Activated CD4-positive, alpha-beta memory T cell treated with anti-CD3 and anti-CD28 coated beads, Interleukin-2, amount 10 ng/mL, durations not matched to agents 7 days and 5 days (primary cell): ENCODE measurements at places on chromosomes 11 and 22. TPM values are rescaled to one million over a fixed set of nuclear protein-coding genes. Genes with fewer than 3 reads are reported as not detected.

DNA sequence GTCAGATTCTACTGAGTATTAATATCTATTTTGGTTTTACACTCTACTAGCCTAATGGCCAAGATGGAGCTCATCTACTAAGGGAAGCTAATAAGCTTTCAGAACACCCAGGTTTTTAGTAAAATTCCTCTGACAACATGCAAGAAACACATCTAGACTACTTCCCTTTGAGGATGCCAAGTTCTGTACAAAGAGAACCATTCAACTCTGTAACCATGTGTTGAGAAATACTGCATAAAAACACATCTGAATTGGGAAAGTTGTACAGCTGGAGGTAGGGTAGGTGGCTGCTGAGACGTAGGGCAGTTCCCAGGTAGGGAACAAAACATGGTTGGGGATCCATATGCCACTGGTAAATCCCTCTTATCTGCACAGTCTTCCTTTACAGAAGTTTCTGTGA, 66.2 kb downstream of the SC5D start:
- no peak overlapping the region for H3K4me3 ChIP-seq
- DNase-seq = no peak
- no peaks in the 10 kb centered on the region for H3K4me1 ChIP-seq

DNA sequence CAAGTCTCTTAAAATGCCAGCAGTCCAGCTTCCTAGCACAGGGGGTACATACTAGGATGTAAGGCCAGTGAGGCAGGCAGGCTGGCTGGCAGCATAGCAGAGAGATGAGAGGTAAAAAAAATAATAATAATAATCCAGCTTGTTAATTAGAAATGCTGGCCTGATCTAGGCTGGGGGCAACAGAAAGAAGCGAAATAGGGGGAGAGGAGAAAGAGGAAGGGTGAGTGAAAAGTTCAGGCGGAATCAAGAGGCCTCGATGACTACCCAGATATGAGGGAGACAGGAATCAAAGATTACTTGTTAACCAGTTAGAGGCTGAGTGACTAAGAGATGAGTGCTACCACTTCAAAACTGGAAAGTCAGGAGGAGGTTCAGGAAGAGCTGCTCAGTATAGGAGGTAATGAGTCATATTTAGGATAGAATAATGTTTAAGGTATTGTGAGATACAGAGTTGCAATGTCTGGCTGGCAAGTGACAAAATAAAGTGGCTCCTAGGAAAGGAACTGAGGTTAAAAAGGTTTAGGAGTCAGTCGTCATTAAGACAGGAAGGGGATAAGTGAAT, 2.8 kb downstream of the ALKBH8 start:
- DNase-seq = no peak
- H3K4me3 ChIP-seq = no peak overlapping the region
- H3K4me1 ChIP-seq = peaks cover 52% of the 10 kb centered on the region
- H3K36me3 ChIP-seq = peaks cover 4% of the 10 kb centered on the region
- H3K27ac ChIP-seq = no peak overlapping the region

GRCh38 chr22:19270873-19271272, 20.6 kb downstream of the CLTCL1 start:
- no peak for DNase-seq
- H3K4me1 ChIP-seq = no peaks in the 10 kb centered on the region
- no peak overlapping the region for H3K27ac ChIP-seq

GRCh38 chr11:37450613-37451012, 852.6 kb upstream of the RAG2 start:
- H3K27me3 ChIP-seq = no peaks in the 10 kb centered on the region
- DNase-seq = no peak
- H3K4me3 ChIP-seq = no peak overlapping the region
- no peaks in the 10 kb centered on the region for H3K36me3 ChIP-seq
- H3K4me1 ChIP-seq = no peaks in the 10 kb centered on the region

DNA sequence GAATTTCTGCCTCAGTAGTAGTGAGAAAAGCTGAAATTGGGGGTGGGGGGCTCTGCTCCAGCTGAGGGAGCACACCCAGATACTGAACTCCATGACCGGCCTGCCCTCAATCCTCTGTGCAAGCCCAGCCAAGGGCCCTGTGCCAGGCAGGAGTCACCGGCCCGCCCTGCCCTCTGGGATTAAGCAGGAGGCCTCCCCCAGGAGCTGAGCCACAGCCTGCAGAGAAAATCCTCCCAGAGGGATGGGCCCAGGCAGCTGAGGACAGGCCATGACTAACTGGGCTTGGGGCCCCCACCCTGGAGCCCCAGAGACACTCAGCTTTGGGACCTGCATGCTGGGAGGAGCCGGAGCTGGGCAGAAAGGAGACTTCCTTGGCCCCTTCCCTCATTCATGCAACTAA, 48.8 kb downstream of the MN1 start:
- peaks cover 8% of the 10 kb centered on the region for H3K27me3 ChIP-seq
- no peak for DNase-seq
- no peaks in the 10 kb centered on the region for H3K4me1 ChIP-seq
- no peak overlapping the region for H3K4me3 ChIP-seq

Gene SLC37A2
- 2.6 TPM for total RNA-seq

- peak overlapping the region; percentile 67 for H3K27ac ChIP-seq
- no peak for DNase-seq
- no peaks in the 10 kb centered on the region for H3K27me3 ChIP-seq
- peaks cover 3% of the 10 kb centered on the region for H3K36me3 ChIP-seq
- peaks cover 76% of the 10 kb centered on the region for H3K4me1 ChIP-seq
These were observed 8.3 kb downstream of the CD81 start for GRCh38 chr11:2385156-2386151.

DNA sequence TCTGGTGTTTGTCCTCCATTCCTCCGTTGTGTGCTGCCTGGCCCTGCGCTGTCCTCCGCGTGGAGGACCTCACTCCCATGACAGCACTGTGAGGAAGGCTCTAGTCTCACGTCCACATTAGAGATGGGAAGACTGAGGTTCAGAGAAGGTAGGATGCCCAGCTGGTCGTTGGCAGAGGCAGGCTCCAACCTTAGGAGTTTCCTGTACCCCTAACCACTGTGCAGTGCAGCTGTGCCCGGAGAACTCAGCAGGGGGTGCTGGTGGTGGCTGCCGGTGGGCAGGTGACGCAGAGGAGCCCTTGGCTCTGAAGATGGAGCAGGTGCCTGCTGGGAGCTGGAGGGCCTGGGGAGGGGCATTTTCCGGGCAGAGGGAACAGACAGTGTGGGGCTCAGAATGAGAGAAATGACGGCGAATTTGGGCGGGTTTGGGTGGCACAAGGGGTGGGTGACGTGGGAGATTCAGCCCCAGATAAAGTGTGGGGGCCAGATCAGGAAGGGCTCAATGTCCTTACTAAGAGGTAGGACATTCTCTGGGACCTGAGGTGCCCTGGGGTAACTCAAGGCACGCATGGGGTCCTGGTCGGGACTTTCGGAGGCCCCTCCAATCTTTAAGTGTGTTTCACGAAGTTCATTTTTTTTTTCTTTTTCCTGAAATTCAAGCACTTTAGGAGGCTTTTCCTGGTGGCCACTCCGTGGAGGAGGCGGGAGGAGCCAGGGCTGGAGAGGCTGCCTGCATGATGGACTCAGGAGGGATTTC, 535.0 kb downstream of the TBC1D22A start:
- no peak for DNase-seq
- H3K4me3 ChIP-seq = no peak overlapping the region
- no peaks in the 10 kb centered on the region for H3K4me1 ChIP-seq
- H3K27me3 ChIP-seq = no peaks in the 10 kb centered on the region

DNA sequence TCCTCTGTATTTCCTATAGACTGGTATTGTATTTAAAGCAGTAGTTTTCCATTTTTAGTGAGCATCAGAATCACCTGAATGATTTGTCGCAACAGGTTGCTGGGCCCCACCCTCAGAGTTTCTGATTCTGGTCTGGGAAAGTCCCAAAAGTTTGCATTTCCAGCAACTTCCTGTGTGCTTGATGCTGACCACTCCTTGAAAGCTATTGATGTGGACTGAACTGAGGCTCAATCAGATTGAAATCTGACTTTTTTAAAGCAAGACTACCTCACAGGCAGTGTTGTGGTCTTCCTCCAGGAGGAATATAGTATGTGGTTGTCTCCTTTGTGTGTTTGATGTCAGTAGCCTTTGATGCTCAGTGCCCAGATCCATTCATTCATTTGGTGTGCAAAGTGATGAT, 17.2 kb upstream of the MPZL2 start:
- H3K4me1 ChIP-seq = peaks cover 39% of the 10 kb centered on the region
- H3K4me3 ChIP-seq = no peak overlapping the region
- H3K27me3 ChIP-seq = no peaks in the 10 kb centered on the region
- H3K36me3 ChIP-seq = no peaks in the 10 kb centered on the region
- no peak overlapping the region for H3K27ac ChIP-seq
